Foreskin melanocyte (primary cell): ENCODE measurements at places on chromosomes 2 and 18.

DNA sequence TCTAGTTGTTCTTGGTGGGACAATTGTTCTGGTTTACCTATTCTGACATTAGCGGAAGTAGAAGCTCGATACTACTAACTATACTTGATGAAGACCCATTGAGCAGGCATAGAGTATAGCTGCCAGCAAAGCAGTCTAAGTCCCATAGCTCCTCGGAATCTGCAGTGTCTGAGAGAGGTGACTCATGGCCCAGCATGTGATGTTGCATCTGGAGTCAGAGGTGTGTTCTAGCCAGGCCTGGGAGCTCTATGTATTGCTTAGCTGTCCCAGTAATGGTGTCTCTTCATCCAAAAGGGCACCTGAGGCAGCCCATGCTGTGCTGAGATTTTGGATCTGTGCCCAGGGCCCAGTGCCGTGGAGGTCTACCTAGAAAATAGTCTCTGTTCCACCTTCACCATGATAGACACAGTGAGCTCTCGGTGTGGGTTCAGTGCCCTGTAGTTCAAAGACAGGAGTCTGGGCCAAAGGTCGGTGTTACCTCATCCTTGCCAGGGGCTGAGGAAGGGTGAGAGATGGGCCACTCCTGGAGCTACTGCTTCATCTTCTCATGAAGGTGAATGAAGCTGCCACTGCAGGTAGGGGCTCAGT, 47.3 kb downstream of the MEX3C start:
- no peak for DNase-seq

GRCh38 chr18:70985948-70986347, 697.1 kb downstream of the SOCS6 start:
- DNase-seq = no peak

- no peak for DNase-seq
Measured at GRCh38 chr18:68148863-68149262, 566.0 kb downstream of the TMX3 start.

DNA sequence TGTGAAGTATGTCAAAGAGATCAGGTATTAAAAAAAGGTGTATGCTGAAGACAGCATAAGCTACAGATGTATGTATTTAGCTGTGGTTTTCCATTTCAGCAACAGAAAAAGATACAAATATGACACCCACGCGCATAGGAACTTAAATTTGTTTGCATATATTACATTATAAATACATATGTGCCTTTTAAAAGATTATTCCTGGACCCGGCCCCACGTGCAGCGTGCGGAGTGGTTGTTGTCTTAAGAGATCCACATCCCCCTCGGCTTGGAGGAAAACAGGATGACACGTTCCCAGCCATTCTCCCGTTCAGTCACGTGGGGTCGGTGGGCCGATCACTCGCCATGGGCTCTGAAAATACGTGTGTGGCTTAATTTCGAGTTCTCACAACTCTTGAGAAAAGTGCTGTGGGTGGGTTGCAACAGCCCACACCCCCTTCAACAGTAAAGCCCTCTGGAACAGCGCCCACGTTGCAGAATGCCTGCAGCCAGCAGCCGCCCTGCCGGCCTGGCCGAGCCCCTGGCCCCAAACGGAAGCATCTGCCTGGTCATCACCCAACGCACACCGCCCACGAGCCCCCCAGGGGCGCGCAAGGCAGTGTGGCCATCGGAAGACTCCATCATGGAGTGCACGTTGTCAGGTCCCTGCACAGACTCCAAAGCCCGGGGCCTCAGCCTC, 18.6 kb upstream of the KCNG2 start:
- DNase-seq = no peak

DNA sequence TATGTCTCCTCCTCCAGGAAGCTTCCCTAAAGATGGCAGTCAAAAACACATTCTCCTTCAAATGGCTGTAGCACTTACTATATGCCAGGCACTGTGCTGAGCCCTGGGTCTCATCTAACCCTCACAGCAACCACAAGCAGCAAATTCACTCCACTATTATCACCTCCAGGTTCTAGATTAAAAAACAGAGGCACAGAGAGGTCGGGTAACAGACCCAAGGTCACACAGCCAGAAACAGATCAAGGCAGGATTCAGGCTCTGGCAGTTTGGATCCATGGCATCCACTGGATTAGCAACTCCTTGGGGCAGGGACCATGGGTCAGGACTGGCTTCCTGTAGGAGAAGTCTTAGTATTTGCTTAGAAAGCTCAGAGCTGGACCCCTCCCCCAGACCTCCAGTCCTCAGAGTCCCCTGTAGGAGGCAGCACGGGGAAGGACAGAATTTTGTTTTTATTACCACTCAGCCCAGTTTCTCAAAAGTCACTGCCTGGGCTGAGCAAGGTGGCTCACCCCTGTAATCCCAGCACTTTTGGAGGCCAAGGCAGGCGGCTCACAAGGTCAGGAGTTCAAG, 34.4 kb downstream of the ZFP36L2 start:
- no peak for DNase-seq
